ENCODE measurements at places on chromosomes 11 and 22. TPM values are rescaled to one million over a fixed set of nuclear protein-coding genes. Genes with fewer than 3 reads are reported as not detected.
A peak's percentile ranks its signal among the peaks of the same experiment; 100 is the strongest.

Gene SLC22A12
- total RNA-seq: not detected

Gene FAM227A
- total RNA-seq: 3.4 TPM

Gene TOB2
- 49.0 TPM for total RNA-seq

DNA sequence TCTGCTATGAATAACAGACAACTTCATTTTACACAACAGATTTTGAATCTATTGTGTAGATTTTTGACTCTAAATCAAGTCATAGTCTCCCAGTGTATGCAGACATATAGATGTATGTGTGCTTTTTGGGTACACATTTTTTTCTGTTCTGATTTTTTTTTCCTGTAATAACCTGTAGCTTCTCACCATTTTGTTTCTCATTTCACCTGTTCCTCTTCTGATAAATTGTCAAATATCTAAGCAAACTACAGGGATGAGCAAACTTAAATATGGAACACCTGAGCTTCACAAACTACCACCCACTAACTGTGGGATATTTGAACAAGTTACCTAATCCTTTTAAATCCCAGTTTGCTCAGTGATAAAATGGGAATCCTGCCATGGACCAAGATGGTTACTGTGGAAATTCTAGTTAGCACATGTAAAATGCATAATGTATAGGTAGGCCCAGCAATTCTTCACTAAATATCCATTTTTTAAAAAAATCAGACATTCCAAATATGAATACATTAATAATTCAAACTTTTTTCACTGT is 15.7 kb downstream of the LGR4 start:
- no peak for DNase-seq

DNA sequence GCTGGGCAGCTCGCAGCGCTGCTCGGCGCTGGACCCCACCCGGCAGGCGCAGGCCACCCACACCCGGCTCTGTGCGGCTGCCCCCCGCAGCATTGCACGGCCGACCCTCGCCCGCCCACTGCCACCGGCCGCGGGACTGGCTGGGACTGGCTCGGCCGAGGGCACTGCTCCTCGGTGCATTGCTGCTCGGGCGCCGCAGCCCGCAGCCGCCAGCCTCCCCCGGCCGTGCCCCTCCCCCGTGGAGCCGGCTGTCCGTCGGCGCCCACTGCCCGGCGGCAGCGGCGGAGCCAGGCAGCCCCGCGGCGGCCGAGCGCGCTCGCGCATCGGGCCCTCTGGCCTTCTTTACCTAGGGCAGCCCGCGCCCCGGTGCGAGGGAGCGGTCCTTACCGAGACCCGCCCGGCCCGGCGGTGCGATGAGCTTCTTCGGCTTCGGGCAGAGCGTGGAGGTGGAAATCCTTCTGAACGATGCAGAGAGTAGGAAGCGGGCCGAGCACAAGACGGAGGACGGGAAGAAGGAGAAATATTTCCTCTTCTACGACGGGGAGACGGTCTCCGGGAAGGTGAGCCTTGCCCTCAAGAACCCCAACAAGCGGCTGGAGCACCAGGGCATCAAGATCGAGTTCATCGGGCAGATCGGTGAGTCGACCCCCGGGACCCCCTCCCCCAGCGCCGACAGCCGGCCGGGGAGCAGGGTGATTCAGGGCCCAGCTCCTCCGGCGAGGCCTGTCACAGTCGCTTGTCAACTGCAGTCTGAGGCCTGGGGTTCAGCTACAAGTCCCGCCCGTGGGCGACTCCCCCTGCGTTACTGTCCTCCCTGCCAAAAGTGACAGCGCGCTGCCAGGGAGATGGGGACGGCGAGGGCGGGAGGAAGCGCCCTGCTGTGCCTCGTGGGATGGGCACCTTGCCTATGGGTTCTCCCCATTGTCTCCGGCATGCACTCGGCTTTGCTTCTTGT is 516 bp downstream of the VPS26B start:
- DNase-seq: peak; percentile 72

GRCh38 chr11:113161711-113162591 is 152.4 kb upstream of the TTC12 start:
- no peak for DNase-seq

DNA sequence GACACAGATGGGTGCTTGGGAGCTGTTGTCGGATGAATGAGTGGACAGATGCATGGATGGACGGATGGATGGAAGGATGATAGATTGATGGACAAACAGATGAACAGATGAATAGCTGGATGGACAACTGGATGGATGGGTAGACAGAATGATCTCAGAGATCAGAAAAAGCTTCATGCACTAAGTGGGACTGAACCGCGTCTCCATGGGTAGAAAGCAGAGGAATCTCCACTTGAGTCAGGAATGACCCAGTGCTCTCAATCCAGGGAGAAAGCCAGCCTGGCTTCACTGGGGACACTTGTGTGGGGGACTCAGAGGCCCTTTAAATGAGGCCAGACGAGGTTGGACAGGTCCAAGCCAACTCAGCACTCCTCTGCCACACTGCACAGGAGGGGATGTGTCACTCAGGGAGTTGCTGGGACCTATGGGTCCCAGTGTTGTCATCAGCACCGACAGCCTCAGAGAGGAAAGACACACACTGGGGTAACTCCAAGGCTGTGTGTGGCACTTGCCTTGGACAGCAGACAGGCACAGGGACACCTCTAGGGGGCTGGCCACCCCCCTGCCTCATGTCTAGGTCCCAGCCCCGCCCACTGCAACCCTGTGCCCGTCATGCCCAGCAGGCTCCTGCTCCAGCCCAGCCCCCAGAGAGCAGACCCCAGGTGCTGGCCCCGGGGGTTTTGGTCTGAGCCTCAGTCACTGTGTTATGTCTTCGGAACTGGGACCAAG is 5.6 kb downstream of the IGLL5 start:
- DNase-seq: no peak

All from lower lobe of right lung (tissue), 2 donors.